AG20443 (cell line): ENCODE measurements at places on chromosomes 7 and 10.
A peak's percentile ranks its signal among the peaks of the same experiment; 100 is the strongest.

DNA sequence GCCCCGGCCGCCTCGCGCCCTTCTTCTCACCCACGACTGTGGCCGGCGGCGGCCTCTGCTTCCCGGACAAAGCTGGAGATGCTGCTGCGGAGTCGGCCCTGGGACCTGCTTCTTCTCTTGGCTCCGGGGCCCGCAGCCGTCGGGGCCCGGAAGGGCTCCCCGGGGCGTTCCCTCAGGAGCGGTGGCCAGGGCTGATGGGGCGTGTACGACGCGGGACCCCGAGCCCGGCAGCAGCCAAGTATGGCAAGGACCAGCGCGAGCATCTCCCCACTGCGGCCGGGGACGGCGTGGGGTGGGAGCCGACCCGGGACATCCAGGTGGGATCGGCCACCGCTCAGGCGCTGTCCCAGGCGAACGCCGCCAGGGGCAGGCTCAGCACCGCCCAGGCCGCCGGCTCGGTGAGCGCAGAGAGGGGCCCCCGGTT, 27.6 kb upstream of the BMS1 start:
- no peak for DNase-seq

DNA sequence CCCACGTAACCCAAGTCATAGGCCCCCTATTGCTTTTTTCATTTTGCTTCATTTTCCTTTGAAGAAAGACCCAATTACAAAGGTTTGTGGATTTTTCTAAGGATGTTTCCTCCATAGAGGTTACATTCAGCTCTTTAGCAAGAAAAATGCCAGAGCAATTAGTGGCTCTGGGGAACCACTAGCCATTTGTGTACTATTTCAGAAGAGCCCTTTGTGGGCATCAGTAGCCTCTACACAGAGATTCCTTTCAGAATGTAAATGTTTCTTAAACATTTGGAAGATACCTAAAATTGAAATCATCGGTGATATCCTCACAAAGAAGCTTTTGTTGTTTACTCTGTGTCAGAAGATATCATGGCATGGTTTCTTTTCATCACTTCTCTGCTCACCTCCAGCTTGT, 291.0 kb upstream of the KMT2E start:
- no peak for DNase-seq

GRCh38 chr10:126369125-126369710, 19.1 kb downstream of the ADAM12 start:
- no peak for DNase-seq

- no peak for DNase-seq
Measured at GRCh38 chr10:84965468-84965867, 637.1 kb downstream of the CCSER2 start.

DNA sequence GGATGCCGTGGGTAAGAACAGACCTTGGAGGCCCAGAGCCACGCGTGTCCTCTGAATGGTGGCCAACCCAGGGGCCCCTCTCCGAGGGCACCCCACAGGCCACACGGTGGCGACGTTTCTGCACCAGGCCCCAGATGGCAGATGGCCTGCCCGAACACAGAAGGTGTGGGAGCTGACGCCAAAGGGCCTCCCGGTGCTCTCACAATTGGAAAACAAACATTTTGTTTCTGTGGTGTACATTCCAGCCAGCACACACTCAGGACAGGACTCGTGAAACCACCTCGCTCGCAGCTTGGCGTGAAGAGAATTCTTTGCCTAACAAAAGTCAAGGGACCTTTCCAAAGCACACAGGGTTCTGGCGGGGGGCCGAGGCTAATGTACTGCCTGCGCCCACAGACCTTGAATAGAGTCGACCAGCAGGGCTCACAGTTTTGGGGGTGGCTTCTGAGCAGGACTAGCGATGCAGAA, 112.1 kb downstream of the FAM53B start:
- no peak for DNase-seq

GRCh38 chr7:71300086-71300485, 168.1 kb downstream of the GALNT17 start:
- no peak for DNase-seq

DNA sequence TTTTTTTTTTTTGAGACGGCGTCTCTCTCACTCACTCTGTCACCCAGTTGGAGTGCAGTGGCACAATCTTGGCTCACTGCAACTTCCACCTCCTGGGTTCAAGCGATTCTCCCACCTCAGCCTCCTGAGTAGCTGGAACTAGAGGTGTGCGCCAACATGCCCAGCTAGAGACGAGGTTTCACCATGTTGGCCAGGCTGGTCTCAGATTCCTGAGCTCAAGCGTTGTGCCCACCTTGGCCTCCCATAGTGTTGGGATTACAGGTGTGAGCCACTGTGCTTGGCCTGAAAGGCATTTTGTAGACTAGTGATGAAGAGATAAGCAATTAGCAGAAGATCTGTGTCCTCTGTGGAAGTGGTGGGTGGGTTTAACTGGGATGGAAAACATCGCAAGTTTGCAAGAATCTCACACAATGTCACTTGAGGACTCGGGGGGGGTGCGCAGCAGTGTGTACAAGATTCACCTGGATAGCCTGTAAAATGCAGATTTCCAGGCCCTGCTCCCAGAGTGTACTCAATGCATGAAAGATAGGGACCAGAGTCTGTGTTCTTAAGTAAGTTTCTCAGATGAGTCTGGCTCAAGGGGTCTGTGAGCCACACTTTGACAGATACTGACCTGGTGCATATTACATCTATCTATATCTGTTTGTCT, 10.9 kb downstream of the CYP17A1 start:
- no peak for DNase-seq

GRCh38 chr7:33591490-33591889, 313.8 kb upstream of the BMPER start:
- DNase-seq, result no peak

GRCh38 chr7:141920281-141920680, 4.1 kb downstream of the OR9A4 start:
- no peak for DNase-seq

- DNase-seq, result no peak
Measured at GRCh38 chr10:3876350-3876962, 91.4 kb upstream of the KLF6 start.

DNA sequence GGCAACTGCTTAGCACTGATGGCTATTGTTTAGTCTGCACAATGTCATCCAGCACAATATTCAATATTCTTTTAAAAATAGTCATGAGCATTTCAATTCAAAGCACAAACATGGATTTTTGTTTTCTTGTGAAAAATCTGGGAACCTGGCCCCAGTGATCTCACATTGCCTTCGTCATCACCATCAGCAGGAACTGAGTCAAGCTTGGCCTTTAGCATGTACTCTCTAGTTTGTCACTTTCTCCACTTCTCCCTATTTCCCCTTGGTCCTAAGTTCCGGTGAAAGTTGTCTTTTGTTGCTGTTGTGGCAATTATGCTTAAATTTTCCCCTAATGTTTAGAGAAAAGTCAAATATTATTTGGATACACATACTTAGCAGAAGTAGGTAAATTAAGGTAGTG, 252.9 kb upstream of the SORCS1 start:
- DNase-seq, result peak; percentile 14

DNA sequence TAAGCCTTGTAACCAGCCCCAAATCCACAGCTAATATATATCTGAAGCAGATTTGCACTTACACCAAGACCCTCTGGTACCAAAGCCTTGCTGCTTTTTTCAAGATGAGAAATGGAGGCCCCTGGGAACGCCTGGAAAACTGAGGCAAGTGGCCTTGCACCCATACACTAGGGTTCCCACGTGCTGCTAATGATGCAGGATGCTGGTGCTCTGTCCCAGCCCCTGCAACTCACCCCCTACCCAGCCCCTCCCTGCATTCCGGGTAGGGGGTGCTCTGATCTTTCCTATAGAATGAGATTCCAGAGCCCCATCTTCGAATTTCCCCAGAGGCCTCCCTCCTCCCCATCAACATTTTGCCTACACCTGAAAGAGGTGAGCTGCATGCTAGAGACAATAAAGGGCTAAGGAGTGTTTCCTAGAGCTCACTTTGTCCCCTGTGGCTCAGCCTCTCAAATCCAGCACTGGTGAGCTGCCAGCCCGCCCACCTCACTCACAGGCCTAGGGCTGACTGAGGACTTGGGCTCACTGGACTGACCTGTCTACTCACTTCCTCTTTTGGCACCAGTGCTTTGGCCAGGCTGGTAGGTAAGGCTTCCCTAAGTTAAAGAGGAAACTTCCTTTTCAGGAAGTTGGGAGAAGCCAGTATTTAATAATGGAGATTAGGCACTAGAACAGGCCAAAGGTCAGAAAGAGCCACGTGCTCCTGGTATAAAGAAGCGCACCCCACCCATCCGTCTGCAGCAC, 9.8 kb downstream of the RBP4 start:
- no peak for DNase-seq

DNA sequence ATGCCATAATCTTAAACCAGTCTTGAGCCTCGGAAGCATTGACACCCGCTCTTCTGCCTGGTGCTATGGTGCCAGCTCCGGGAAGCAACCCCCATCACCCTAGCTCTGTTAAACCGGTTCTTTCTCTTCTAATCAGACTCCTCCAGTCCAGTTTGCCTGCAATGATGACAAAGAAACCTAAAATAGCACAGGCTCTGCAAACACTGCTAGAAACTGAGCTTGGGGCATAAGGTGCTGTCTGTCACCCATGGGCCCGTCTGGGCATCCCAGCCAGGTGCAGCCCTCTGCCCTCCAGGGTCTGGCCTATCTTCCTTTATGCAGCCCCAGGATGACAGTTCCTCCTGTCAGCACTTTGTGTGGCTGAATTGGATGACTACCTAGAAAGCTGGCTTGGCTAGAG, 14.2 kb upstream of the CAMK2G start:
- DNase-seq, result peak; percentile 8

GRCh38 chr7:18647582-18647981, 152.0 kb downstream of the HDAC9 start:
- DNase-seq, result no peak

- DNase-seq, result no peak
Measured at GRCh38 chr10:21002091-21002878, 105.2 kb upstream of the NEBL start.

GRCh38 chr10:51510231-51510630, 189.2 kb downstream of the CSTF2T start:
- peak; percentile 7 for DNase-seq

DNA sequence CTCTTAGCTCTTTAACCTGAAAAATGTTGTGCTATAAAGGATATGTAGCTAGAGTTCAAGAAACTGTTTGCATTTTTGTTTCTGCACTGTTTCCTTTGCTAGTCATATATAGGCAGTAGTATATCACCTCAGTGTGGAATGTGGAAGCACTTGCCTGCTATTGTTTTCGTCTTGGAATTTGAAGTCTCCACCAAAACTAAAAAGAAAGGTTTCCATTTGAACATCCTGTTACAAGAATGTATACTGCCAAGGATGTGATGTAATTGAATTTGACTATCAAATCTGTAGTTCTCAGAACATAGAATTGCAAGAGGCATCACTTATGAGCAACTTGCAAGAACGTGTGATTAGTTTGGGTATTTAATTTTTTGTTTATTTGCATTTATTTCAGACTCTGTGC, 51.1 kb upstream of the MEOX2 start:
- no peak for DNase-seq

DNA sequence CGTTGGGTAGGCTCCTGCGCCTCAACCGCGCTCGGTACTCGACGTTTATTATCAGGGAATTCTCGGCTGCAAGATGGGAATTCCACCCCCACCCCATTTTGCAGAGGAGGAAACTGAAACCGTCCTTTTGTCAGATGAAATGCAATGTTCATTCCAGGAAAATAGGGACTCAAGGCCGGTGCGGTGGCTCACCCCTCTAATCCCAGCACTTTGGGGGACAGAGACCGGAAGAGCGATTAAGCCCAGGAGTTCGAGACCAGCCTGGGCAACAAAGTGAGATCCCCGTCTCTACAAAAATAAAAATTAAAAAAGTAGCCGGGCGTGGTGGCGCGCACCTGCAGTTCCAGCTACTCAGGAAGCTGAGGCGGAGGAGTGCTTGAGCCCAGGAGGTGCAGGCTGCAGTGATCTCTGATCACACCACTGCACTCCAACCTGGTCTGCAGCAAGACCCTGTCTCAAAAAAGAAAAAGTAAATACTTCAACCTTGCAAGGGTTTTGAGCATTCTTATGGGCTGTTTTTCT, 720 bp upstream of the RFC2 start:
- DNase-seq, result no peak

- DNase-seq, result no peak
Measured at GRCh38 chr7:31067491-31067890, 15.4 kb downstream of the ADCYAP1R1 start.

GRCh38 chr10:121956111-121957061, 18.6 kb downstream of the NSMCE4A start:
- DNase-seq, result peak; percentile 34
